ENCODE measurements at places on chromosomes 13 and 19. TPM values are rescaled to one million over a fixed set of nuclear protein-coding genes. Genes with fewer than 3 reads are reported as not detected.

- no peak for DNase-seq
Measured at GRCh38 chr19:16249826-16250404, 52.2 kb downstream of the AP1M1 start.

Gene NLRP4
- not detected for total RNA-seq

Gene MED4
- total RNA-seq = 46.9 TPM

Gene CD70
- not detected for total RNA-seq

DNA sequence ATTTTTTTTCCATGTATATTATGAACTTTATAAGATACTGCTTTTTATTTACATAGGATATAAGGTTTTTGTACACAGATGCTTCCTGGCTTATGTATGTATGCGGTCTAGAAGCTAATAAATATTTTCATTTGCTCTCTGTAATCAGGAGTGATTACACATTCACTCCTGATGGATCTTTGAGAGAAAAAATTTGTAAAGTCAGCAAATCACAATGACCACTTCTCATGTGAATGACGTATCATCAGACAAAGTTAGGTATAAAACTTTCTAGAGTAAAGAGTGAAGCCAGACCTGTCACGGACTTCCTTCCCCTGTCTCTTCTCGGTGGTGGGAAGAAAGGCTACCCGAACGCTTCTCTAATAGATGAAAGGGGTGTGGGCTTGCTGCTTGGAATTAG, 31.1 kb downstream of the DPY19L3 start:
- no peak for DNase-seq

Gene GZMM
- 0.54 TPM for total RNA-seq

- DNase-seq = no peak
Measured at GRCh38 chr13:41582027-41582463, 124.7 kb downstream of the RGCC start.

Gene LILRB5
- total RNA-seq = 15.0 TPM

GRCh38 chr13:25210842-25211569, 38.9 kb upstream of the AMER2 start:
- no peak for DNase-seq

Gene PSG3
- total RNA-seq = not detected

GRCh38 chr13:44837250-44837649, 152.0 kb downstream of the NUFIP1 start:
- no peak for DNase-seq
